Mucosa of descending colon (tissue), 3 donors: ENCODE measurements at places on chromosomes 12 and 14.

DNA sequence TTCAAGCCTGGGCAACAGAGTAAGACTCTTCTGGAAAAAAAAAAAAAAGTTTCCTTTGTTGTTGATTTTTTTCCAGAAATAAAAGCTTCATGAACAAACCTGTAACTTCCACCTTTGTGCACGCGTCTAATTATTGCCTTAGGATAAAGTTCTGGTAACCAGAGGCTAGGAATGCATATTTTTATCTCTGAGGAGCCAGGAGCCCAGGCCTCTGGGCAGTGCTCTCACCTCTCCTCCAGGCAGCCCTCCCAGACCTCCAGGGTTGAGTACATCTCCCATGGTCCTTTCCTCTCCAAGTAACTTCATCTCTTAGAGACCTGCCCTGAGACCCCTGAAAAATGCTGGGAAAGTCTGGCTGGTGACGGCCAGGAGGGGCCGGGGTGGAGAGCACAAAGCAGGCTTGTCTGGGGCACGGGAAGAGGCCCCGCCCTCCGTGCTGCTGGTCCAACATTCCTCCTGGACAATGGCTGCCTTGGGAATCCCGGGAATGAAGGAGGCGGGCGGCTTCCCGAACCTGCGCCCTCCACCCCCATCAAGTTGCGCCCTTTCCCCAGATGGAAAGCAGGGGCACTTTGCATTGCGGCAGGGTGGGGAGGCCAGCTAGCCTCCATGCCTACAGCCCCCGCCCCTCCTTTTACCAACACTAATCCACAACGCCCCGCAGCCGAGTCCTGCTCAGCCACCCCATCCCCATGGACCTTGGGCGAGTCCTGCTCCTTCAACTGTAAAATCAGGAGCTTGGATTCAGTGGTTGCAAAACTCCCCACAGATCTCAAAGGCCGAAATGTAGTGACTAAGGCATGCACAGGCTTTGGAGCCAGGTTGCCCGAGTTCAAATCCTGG, 7.3 kb upstream of the FIGNL2 start:
- no peak for DNase-seq

- DNase-seq: no peak
Observed at GRCh38 chr14:31292937-31293616, 85.5 kb upstream of the HECTD1 start.

- DNase-seq: no peak
Observed at GRCh38 chr14:102908766-102909455, 13.6 kb upstream of the AMN start.

DNA sequence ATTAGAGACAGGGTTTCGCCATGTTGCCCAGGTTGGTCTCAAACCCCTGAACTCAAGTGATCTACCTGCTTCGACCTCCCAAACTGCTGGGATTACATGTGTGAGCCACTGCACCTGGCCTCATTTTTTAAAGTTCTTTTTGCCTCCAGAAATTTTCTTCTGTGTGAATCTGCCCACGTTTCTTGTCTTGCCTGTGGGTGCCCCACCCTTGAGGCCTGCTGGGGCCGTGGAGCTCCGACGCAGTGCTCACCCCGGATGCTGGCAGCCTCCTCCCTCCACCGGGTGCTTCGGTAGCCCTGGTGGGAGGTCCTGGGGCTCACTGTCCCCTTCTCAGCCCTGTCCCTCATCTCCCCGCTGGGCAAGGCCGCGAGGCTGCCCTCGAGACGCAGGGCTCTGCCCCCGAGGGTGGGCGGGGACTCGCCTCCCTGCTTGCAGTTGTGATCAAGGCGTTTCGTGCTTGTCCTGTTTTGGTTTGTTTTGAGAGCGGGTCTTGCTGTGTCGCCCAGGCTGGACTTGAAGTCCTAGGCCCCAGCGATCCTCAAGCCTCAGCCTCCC, 19.5 kb upstream of the CRIP2 start:
- peak; percentile 12 for DNase-seq

DNA sequence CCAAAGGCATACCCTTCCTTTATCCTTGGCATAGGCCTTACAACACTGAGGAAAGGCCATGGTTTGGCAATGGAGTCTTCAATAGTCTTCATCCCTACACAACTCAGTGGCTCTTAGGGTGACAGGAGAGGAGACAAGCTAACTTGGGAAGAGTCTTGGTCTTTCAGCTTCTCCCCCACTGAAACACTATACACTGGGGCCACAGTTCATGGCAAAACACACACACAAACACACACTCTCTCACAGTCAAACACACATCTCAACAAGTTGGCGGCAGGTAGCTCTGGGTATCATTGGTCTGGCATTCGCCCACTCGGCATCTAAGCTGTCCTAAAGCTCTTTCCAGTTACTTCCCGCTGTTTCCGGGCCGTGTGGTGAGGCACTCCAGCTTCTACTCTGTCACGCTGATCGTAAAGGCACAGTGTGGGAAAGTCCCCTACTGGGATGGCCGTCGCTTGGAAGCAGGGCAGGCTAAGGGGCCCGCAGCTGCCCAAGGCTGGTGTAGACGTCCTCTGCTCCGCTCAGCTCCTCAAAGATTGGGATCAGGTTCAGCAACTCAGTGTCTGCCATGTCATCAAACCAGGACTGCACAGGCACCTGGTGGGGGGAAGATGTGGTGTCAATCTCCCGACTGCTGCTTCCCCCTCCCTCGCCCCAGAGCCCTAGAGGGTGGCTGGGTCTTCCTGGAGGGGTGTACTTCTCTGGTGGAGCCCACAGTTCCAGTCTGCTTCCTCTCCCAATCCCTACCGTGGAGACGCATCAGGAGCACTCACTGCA, 4.8 kb upstream of the AVIL start:
- no peak for DNase-seq

GRCh38 chr14:79515158-79515557, 696.1 kb downstream of the DIO2 start:
- DNase-seq: no peak

GRCh38 chr12:73383584-73384222, 1111.5 kb downstream of the TRHDE start:
- DNase-seq: no peak

DNA sequence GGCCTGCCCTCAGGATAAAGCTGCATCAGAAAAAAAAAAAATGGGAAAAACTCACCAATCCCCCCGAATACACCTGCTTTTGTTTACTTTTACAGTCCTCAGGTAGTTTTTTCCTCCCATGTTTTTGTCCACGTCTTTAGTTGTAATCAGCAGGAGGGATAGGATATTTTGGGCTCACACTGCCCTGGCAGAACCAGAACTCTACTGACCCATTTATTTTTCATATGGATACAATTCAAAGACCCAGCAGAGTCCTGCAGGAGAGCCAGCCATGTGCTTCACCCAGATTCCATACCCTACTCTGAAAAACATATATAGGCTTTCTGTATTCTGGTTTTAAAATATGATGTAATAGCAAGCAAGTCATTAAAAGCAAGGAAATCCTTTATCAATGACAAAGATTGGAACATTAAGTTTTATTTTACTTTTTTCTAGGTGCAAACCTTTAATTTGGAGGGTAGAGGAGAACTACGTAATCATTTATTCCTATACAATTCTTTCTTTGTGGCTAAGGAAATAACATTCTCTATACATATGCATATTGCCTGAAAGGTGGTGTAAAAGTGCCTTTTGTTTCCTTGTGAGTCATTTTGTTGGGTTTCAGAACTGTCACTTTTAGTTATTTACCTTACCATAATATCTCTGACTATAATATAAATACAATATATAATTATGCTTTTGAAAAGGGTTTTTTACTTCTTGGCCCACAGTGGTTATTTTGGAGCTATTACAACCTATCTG, 19.1 kb downstream of the DACT1 start:
- no peak for DNase-seq

GRCh38 chr12:73220951-73221350, 948.8 kb downstream of the TRHDE start:
- no peak for DNase-seq

GRCh38 chr12:38783304-38783703, 122.1 kb downstream of the CPNE8 start:
- DNase-seq: no peak

- DNase-seq: no peak
Observed at GRCh38 chr14:71803539-71804260, 128.5 kb upstream of the RGS6 start.

- peak; percentile 94 for DNase-seq
Observed at GRCh38 chr14:77088219-77088618, 9.8 kb upstream of the CIPC start.

- no peak for DNase-seq
Observed at GRCh38 chr12:112595410-112595809, 176.7 kb downstream of the PTPN11 start.

- no peak for DNase-seq
Observed at GRCh38 chr14:106179761-106180160, 653.4 kb downstream of the TMEM121 start.

DNA sequence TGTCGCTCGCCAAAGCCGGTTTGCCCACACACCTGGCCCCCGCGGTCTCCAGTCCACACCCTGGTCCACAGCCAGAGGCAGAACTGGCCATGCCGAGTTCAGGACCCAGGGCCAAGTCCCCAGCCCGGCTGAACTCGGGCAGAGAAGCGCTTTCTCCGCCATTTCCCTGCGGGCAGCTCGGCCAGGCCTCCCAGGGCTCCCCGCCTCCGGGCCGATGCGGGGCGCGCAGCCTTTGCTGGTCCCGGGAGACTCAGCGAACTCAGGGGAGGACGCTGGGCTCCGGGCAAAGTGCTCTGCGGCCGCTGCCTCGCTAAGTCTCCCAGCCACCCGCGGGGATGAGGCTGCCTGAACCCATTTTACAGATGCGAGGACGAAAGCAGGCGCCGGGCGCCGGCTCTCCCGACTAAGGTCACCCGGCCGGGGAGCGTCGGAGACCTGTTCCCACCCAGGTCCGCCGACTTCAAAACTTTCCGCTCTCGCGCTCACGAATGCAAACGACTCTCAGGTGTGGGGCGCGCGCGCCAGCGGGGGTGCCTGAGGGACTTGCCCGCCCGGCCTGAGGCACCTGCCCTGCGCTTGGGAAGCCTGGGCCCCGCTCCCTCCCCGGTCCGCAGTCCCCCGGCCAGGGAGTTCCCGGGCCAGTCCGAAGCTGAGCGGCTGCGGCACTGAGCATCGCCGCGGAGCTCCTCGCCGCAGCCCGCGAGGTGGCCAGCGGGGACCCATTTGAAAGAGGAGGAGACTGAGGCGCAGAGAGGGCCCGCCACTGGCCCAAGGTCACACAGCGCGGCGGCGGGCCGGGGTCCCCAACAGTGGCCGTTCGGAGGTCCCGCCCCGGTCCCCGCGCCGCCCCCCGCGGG, 627 bp downstream of the TESC start:
- peak; percentile 65 for DNase-seq

DNA sequence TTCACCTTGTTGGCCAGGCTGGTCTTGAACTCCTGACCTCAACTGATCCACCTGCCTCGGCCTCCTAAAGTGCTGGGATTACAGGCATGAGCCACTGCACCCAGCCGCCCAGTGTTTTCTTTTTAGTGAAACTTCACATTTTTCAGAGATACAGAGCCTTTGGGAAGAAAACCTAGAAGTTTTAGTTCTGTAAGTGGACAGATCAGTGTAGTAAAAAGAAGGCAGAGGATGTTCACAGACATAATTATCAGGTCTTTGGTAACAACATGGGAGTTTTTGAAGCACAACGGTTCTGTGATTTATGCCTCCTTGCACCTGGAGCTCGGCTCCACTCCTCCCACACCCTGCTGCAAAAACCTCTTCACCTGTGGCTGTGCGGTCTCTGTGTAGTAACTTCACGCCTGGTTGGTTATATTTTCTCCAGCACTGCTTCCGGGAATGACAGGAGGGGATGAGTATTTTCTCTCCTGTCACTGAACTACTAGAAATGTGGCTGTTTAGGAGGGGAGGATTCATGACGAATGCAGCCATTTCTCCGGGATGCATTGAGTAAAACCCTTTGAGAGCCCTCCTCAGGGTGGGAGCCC, 67.0 kb downstream of the ARF6 start:
- DNase-seq: peak; percentile 65

- DNase-seq: peak; percentile 48
Observed at GRCh38 chr12:53096089-53096741, 1.3 kb upstream of the IGFBP6 start.

GRCh38 chr12:15276088-15276698, 46.1 kb upstream of the PTPRO start:
- no peak for DNase-seq

DNA sequence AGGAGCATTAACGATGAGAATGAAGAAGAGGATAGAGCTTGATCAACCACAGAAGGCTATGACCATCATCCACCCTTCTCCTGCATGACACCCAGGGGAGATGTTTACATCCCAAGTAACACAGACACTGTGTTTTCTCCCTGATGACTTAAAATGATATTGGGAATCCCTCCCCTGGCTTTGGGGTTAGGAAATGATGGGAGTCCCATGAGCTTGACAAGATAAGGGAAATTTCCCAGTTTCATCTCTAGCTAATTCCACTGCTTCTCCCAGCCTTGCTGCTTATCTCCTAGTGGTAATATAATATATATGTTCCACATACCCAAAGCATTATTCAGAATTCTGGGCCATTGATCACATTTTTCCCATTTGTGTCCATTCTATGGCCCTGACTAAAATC, 4.0 kb upstream of the OR6S1 start:
- no peak for DNase-seq

DNA sequence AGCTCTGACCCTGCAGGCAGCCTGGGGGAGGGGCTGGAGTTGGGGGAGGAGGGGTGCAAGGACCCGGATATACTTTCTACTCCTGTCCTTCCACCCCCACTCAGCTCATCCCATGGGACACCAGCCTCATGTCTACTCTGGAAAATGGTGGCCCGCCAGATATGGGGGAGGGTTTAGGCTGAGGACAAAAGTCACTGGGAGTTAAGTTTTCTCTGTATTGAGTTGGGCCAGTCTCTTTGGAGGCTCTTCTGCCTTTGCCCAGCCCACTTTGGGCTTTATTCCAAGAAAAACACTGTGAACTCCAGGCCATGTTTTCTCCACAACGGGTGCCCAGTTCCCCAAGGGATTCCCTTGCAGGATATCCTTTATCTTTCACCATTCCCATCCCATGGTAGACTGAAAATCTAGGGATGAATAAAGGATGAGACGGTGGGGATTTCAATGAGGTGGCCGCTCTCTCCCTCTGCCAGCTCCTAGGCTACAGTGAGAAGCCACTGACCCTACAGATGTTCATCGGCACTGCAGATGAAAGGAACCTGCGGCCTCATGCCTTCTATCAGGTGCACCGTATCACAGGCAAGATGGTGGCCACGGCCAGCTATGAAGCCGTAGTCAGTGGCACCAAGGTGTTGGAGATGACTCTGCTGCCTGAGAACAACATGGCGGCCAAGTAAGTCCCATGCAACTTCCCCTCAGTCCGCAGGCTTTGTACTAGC, 4.9 kb downstream of the NFATC4 start:
- DNase-seq: no peak

GRCh38 chr12:87464565-87464964, 564.6 kb downstream of the C12orf50 start:
- no peak for DNase-seq

DNA sequence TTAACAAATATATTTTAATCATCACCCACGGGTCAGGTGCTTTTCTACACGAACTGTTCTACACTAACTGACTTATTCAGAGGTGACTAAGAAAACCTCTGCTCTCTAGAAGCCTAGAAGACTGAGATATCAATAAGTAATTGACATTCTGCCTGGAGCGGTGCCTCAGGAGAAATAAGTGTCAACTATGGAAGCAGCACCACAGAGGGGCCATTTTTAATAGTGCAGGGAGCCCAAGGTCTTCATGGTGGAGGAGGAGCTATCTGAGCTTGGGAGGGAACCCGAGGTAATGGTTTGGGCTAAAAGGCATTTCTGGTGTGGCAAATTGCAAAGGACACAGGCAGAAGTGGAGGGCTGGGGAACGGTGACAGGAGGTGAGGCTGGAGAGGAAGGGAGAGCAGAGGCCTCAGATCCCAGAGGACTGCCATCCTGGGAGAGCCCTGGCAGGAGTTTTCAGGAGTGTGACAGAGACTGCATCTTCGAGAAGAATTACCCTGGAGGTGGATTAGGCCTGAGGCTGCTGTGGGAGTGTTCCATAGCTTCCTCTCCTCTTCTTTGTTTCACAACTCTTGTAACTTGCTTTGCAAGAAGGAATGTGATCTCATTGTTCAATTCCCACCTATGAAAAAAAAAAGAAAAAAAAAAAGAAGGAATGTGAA, 123.1 kb downstream of the NPAS3 start:
- no peak for DNase-seq
